T-helper 22 cell (primary cell): ENCODE measurements at places on chromosomes 12 and 14.

DNA sequence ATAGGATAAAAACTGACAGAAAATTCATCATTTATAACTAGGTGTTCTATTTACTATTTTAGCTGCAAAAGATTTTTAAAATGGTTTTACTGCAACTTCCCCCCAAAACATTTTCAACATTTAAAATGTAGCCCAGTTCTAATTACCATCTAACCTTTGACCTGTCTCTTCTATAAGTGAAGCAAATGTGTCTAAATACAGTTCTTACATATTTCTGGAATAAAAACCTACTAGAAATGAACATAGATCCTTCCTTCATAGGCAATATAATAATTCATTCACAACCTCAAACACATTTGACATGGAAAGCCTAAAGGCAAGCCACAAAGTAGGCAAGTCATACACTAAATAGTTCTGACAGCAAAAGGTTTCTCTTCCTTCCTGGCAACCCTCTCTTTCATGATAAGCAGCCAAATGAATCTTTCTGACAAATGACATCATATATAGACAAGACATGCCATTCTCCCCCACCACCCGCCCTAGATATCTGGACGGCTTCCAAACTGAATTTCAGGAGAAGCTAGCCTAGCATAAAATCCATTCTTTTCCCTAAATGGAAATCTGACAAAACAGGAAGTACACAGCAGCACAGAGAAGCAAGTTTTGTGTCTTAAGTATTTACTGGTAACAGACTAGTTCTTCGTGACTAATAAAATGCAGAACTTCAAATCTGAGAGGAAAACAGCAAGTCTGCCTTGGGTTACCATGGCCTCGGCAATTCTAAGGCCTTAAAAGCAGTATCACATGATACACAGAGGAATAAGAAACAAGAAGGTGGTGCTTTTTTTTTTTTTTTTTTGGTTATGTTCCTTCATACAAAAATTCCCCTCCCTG is 17.2 kb upstream of the ARID4A start:
- DNase-seq, result no peak

DNA sequence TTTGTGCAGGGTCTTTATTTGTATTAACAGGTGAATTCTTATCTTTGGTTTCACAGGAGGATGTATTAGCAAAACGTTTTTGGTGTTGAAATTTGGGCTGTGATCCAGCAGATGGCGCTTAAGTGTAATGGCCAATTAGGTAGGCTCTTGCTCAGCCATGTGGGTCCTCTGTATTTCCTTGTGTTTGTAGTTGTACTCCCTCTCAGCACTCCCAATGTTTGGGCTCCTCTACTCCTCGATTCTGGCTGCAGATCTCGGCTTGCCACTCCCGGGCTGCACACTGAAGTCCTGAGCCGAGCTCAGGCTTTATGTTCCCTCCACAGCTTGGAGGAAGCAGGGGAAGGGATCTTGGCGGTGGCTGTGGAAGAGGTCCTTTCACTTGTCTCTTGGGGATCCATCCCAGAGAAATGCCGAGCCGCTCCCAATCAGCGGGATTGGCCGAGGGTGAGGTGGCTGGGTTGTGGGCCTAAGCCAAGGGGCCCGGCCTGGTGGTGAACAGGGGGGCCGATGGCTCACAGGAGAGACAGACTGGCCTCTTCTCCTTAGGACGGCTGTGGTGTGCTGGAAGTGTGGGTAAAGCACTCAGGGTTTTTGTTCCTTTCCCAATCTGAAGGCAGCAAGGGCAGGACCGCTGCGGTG is 133.7 kb downstream of the AEBP2 start:
- DNase-seq, result no peak

DNA sequence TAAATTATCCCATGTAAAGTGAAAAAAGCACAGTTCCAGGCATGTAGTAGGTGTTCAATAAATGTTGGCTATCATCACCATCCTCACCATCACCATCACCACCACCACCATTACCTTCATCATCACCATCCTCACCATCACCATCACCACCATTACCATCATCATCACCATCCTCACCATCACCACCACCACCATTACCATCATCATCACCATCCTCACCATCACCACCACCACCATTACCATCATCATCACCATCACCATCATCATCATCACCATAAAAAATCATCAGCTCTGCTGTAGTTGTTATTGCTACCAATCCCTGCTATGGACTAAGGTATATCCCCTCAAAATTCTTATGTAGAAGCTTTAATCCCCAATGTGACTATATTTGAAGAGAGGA is 15.1 kb downstream of the ISCU start:
- DNase-seq, result no peak

GRCh38 chr12:22874151-22874550 is 249.2 kb downstream of the ETNK1 start:
- DNase-seq, result no peak

GRCh38 chr14:97065305-97066067 is 268.3 kb downstream of the VRK1 start:
- no peak for DNase-seq

GRCh38 chr12:113805673-113806072 is 160.5 kb downstream of the RBM19 start:
- DNase-seq, result no peak

GRCh38 chr14:100305324-100306100 is 732 bp downstream of the SLC25A29 start:
- DNase-seq, result peak; percentile 41

- no peak for DNase-seq
Measured at GRCh38 chr14:73143003-73143402, 6.7 kb downstream of the PSEN1 start.

GRCh38 chr12:13223179-13223804 is 26.8 kb downstream of the EMP1 start:
- DNase-seq, result no peak

GRCh38 chr14:33254342-33254741 is 315.7 kb downstream of the NPAS3 start:
- DNase-seq, result no peak

GRCh38 chr14:92956961-92957360 is 34.0 kb downstream of the CHGA start:
- DNase-seq, result no peak

- no peak for DNase-seq
Measured at GRCh38 chr12:50923361-50924130, 28.8 kb upstream of the HIGD1C start.

DNA sequence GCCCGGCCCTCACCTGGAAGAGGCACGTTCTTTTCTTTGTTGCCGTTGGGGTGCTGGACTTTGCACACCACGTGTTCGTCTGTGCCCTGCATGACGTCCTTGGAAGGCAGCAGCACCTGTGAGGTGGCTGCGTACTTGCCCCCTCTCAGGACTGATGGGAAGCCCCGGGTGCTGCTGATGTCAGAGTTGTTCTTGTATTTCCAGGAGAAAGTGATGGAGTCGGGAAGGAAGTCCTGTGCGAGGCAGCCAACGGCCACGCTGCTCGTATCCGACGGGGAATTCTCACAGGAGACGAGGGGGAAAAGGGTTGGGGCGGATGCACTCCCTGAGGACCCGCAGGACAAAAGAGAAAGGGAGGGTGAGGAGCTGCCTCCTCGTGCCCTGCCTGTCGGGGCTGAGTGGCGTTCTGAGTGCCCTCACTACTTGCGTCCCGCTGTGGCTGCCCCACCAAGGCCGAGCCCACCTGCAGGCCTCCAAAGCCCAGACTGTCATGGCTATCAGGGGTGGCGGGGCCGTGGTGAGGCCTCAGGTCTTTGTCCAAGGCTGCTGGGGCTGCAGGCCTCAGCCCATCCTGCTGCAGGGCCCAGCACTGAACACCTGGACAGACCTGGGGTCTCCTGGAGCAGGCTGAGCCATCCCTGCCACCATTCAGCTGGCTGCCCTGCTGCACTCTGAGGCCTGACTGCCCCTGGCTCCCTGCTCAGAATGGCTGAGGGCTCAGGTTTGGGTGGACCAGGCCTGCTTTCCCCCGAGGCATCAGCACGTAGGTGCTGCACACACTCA is 329.7 kb downstream of the TMEM121 start:
- no peak for DNase-seq
